ENCODE measurements at places on chromosomes 5 and 9. TPM values are rescaled to one million over a fixed set of nuclear protein-coding genes. Genes with fewer than 3 reads are reported as not detected.

GRCh38 chr5:147084702-147085101 is 150.1 kb upstream of the STK32A start:
- no peak overlapping the region for H3K4me3 ChIP-seq
- no peaks in the 10 kb centered on the region for H3K4me1 ChIP-seq
- no peak overlapping the region for H3K27ac ChIP-seq
- H3K27me3 ChIP-seq = no peaks in the 10 kb centered on the region
- no peaks in the 10 kb centered on the region for H3K36me3 ChIP-seq

DNA sequence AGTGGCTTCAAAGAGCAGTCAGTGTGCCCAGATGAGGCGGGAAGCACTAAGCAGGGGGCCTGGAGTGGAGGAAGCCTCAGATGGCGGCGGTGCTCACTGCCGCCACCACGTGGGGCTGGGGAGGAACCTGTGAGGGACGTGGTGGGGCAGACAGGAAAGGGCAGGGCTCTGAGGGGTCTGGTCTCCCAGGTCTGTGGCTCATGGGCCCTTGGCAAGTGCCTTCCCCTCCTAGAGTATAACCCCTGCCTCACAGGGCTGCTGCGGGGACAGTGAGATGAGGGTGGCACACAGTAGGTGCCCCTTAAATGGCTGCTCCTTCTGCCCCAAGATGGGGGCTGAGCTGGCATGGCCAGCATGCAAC is 26.6 kb downstream of the NR5A1 start:
- H3K27me3 ChIP-seq = peaks cover 7% of the 10 kb centered on the region
- DNase-seq = no peak
- no peaks in the 10 kb centered on the region for H3K36me3 ChIP-seq
- no peak overlapping the region for H3K4me3 ChIP-seq

GRCh38 chr5:180169248-180170105 is 39.5 kb downstream of the RASGEF1C start:
- no peak overlapping the region for H3K27ac ChIP-seq
- DNase-seq = no peak
- H3K4me1 ChIP-seq = no peaks in the 10 kb centered on the region
- peaks cover 21% of the 10 kb centered on the region for H3K27me3 ChIP-seq

DNA sequence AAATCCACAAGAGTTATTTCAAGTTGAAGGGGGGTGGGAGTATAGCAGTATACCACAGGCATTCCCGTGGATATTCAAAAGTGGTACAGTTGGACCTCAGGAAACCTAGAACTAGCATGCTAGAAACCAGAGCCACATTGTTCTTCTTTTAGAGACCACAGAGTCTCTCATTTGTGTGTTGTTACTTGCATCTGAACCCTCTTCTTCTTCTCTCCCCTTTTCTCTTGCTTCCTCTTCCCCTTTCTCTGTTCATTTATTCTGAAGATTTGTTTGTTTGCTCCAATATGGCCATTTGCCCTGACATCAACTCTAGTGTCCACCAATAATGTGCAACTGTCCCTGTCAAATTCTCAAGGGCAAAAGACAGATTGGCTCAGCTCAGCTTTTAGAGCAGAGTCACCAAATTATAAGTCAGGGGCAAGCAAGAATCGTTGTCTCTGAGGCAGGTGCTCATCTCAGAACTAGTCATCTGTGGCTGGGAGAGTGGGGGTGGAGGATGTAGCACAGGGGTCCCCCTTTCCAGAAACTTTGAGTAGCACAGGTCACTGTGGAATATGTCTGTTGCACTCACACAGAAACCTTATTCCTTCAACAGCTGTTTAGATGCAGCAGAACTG is 321.1 kb downstream of the ARRDC3 start:
- no peak overlapping the region for H3K4me3 ChIP-seq
- no peak overlapping the region for H3K27ac ChIP-seq

GRCh38 chr5:36396640-36397039 is 94.9 kb upstream of the RANBP3L start:
- DNase-seq = no peak
- H3K27ac ChIP-seq = no peak overlapping the region
- H3K27me3 ChIP-seq = no peaks in the 10 kb centered on the region
- no peak overlapping the region for H3K4me3 ChIP-seq
- no peaks in the 10 kb centered on the region for H3K4me1 ChIP-seq
- H3K36me3 ChIP-seq = no peaks in the 10 kb centered on the region

DNA sequence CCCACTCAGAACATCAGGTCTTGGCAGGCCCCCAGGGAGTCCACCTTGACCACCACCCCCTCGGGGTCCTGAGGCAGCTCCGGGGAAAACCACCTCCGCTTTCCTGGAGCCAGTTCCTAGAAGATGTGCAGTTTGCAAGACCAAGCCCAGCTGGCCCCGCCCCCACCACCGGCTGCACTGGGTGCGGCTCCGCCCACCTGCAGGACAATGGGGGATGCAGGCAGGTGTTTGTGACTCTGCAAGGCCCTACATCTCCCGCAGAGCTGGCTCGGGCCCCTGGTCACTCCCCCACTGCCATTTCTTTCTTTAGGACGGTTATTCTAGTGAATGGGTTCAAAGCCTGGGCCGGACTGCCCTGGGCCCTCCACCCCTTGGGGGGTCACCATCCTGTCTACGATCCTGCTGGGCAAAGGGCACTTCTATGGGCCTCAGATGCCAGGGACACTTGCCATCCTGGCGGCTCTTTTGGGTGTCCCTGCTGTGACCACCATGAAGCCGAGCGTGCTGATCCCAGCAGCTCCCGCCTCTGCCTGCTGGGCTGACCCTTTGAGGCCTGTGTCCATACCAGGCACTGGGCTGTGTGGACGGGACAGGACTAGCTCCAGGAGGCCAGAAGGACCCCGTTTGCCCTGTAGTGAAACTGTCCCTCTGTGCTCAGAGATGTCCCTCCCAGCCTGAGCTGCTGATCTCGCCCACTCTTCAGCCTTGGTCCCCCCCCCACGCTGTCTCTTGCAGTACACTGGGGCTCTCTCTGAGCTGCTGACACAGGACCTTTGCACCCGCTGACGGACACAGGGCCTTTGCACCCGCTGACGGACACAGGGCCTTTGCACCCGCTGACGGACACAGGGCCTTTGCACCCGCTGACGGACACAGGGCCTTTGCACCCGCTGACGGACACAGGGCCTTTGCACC is 5.9 kb upstream of the NACC2 start:
- no peaks in the 10 kb centered on the region for H3K27me3 ChIP-seq
- no peak for DNase-seq
- no peak overlapping the region for H3K4me3 ChIP-seq
- H3K4me1 ChIP-seq = peaks cover 14% of the 10 kb centered on the region

DNA sequence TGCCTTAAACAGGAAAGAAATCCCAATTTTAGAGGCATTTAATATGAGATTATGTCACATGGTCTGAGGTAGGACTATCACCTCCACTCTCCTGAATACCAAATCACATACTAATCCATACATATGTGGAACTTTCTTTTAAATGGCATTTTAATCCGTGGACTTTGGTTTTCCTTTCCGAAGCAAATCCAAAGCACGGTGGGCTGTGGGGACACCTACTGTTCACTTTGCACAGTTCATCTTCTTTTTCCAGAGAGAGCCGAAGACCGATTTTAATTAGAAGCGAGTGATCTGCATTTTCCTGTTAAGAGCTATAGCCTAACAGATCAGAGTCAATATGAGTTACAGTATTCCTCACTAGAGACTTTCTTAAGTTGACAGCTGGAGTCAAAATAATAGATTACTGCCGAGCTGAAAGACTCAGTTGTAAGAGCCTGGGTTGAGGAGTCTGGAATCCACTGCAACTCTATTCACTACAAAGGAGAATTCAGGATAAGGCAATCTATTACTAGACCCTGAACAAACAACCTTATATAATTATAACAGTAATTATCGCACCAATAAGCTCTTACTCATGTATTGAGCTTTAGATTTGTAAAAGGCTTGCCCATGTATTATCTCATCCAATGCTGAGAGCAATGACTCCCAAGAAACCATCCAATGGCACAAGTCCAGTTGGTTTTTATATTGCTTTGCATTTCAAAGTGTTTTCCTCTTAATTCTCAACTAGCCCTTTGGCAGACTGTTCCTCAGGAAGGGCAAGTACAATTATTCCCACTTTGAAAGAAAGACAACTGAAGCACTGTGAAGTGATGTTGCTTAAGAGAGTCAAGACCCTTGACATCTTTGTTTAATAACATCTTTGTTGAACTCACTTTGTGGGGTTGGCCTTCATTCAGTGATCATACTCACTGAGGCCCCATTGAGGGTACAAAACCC is 144.7 kb downstream of the TRPM6 start:
- peaks cover 72% of the 10 kb centered on the region for H3K27me3 ChIP-seq
- no peak overlapping the region for H3K4me3 ChIP-seq
- no peaks in the 10 kb centered on the region for H3K36me3 ChIP-seq

DNA sequence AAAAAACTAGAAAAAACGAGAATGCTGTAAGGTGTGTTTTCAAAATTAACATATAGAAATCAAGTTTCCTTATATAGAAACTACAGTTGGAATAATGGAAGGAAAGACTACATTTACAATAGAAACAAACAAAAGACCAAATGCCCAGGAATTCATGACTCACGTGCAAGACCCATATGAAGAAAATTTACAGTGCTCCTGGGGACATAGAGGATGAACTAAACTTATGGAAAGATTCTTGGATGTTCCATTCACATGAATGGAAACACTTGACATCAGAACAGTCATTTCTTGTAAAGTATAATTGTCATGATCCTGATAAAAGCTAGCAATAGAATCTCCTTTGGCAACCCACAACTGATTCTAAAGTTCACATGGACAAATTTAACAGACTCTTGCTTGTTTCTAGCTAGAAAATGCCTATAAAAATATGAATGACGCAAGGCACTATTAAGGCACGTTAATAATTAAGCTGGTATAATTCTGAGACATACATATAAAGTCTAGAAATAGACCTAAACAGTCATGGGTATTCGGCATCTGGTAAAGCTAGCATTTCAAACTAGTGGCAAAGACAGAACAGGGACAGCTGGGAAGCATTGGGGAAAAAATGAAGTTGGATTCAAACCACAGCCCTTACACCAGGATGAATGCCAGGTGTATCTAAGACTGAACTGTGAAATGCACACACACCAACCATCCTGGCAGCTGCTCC is 5.1 kb upstream of the ZFP62 start:
- peaks cover 5% of the 10 kb centered on the region for H3K4me1 ChIP-seq
- no peak overlapping the region for H3K27ac ChIP-seq
- DNase-seq = no peak
- H3K36me3 ChIP-seq = no peaks in the 10 kb centered on the region
- H3K4me3 ChIP-seq = no peak overlapping the region

GRCh38 chr5:135377751-135378680 is 21.0 kb downstream of the MACROH2A1 start:
- DNase-seq = no peak
- no peaks in the 10 kb centered on the region for H3K27me3 ChIP-seq
- peaks cover 68% of the 10 kb centered on the region for H3K4me1 ChIP-seq
- H3K4me3 ChIP-seq = peak overlapping the region; percentile 51
- H3K36me3 ChIP-seq = peaks cover 17% of the 10 kb centered on the region
- H3K27ac ChIP-seq = no peak overlapping the region

DNA sequence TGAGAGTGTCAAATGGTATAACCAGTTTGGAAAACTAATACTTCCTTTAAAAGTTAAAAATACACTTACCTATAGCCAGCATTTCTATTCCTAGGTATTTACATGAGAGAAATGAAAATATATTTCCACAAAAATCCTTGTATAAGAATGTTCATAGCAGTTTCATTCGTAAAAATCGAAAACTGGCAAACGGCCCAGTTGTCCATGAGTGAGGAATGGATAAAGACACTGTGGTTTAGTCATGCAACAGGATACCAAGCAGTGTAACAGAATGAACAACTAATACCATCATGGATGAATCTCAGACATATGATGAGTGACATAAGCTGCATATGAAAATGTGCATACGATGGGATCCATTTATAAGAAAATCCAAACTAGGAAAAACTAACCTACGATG is 136.7 kb downstream of the MACROH2A1 start:
- H3K4me3 ChIP-seq = no peak overlapping the region
- no peak overlapping the region for H3K27ac ChIP-seq

- H3K36me3 ChIP-seq = no peaks in the 10 kb centered on the region
- no peak overlapping the region for H3K4me3 ChIP-seq
- DNase-seq = no peak
- H3K4me1 ChIP-seq = no peaks in the 10 kb centered on the region
- no peaks in the 10 kb centered on the region for H3K27me3 ChIP-seq
Observed at GRCh38 chr9:82981552-82981951, 81.4 kb downstream of the RASEF start.

- no peak overlapping the region for H3K27ac ChIP-seq
- no peak overlapping the region for H3K4me3 ChIP-seq
- no peak for DNase-seq
- H3K36me3 ChIP-seq = no peaks in the 10 kb centered on the region
- H3K27me3 ChIP-seq = no peaks in the 10 kb centered on the region
Observed at GRCh38 chr5:34001241-34001841, 6.5 kb downstream of the AMACR start.

GRCh38 chr5:96733771-96734500 is 71.8 kb downstream of the CAST start:
- no peak for DNase-seq
- H3K4me3 ChIP-seq = no peak overlapping the region
- peaks cover 6% of the 10 kb centered on the region for H3K36me3 ChIP-seq
- peaks cover 10% of the 10 kb centered on the region for H3K4me1 ChIP-seq
- no peaks in the 10 kb centered on the region for H3K27me3 ChIP-seq

DNA sequence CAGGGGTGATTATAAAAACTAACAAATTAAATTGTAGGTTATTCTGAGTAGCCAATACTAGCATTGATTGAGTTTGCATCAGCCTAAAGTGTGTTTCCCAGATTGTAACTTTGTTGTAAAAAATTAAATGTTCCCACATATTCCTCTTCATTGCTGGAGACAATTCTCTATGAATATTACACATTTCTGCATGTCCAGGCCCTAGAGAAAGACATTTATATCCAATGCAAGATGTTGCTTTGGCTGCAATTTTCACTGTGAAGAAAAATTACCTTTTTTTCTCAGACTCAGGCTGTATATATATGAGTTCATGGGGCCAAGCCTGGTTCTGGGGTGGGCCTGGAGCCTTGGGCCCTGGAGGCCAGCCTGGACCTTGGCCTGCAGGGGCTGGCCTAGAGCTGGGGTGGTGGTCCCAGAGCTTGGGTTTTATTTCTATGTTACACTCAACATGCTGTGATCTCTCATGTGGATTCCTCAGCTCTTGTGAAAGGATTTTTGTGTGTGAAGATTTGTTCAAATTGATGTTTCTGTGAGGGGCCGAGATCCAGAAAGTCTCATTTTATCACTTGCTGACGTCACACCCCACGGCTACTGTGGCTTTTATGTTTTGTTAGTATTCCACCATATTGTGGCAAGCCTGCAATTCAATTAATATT is 232.5 kb downstream of the SPATA31A1 start:
- no peaks in the 10 kb centered on the region for H3K4me1 ChIP-seq
- no peak overlapping the region for H3K27ac ChIP-seq
- no peak overlapping the region for H3K4me3 ChIP-seq
- no peak for DNase-seq

PCDHB3 gene
- total RNA-seq = not detected

C9orf153 gene
- total RNA-seq = 0.21 TPM

GLRA1 gene
- not detected for total RNA-seq

MYORG gene
- total RNA-seq = 1.7 TPM

TMEM171 gene
- total RNA-seq = not detected

BRD9 gene
- total RNA-seq = 54.7 TPM
